Fibroblast of lung (primary cell): ENCODE measurements at places on chromosomes 7 and 10. TPM values are rescaled to one million over a fixed set of nuclear protein-coding genes. Genes with fewer than 3 reads are reported as not detected.

GRCh38 chr10:34721208-34721840 lies 93.8 kb downstream of the PARD3 start:
- no peaks in the 10 kb centered on the region for H3K36me3 ChIP-seq
- H3K4me1 ChIP-seq = peaks cover 3% of the 10 kb centered on the region
- H3K27ac ChIP-seq = no peak overlapping the region
- peak; percentile 88 for DNase-seq
- H3K4me3 ChIP-seq = no peak overlapping the region

GRCh38 chr10:66928776-66929175 lies 2.9 kb downstream of the LRRTM3 start:
- no peaks in the 10 kb centered on the region for H3K4me1 ChIP-seq
- H3K4me3 ChIP-seq = no peak overlapping the region
- peaks cover 5% of the 10 kb centered on the region for H3K27me3 ChIP-seq

DNA sequence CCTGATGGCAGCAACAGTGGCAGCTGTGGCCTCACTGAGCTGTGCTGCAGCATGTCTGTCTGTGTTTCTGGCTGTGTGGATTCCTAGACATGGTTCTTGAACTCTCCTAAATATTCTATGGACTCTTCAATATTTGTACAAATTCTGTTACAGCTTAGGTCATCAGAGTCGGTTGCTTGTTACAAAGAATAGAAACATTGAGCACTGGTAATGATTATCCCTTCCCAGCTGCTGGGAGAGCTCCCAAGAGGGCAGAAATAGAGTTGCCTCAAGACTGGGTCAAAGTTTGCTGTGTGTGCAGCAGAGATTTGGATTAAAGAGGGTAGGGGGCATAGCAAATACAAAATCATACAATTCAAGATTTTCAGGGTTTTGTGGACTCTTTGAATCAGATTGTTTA lies 337.1 kb upstream of the AKR1E2 start:
- H3K27me3 ChIP-seq = no peaks in the 10 kb centered on the region
- no peak overlapping the region for H3K4me3 ChIP-seq
- DNase-seq = no peak
- H3K27ac ChIP-seq = no peak overlapping the region
- H3K36me3 ChIP-seq = no peaks in the 10 kb centered on the region

DNA sequence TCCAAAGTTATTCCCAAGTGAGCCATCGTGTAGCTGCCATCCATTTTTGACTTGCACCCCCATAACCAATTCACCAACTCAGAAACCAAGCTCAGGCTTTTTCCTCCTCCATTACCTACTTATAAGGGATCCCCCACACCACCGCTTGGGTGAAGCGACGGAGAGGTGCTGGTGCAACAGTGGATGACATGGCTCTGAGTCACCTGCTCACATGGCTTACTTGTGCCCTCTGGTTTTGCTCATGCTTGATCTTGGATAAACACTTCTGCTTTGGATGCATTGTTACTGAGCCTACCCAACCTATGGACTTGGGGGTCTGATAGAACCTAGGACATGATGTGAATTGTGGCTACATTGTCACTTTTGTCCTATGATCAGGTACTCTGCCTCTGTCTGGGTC lies 12.0 kb upstream of the AKR1B1 start:
- peaks cover 2% of the 10 kb centered on the region for H3K4me1 ChIP-seq
- peak; percentile 69 for DNase-seq
- no peaks in the 10 kb centered on the region for H3K27me3 ChIP-seq
- no peak overlapping the region for H3K27ac ChIP-seq
- H3K4me3 ChIP-seq = no peak overlapping the region
- H3K36me3 ChIP-seq = no peaks in the 10 kb centered on the region

DNA sequence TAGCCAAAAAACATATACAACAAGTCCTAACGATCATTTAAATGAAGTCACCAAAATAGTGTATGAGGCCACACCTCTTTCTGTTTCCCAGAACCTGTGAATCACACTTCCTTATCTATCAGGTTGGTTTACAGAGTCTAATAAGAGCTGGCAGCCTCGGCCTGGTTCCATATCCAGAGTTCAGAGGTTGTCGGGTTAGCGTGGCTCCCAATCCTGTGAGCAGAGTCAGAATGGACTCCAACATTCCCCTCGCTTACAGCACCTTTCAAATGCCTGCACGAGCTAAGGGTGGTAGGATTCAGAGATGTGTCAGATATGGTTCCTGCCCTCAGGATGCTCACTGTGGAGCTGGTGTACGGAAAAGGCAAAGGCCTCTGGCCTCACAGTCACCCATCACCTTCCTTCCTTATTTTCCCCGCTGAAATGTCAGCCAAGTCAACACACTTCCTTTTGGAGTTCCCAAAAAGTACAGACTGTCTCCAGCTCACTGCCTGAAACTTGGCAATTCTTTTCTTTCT lies 6.0 kb downstream of the IL15RA start:
- no peaks in the 10 kb centered on the region for H3K36me3 ChIP-seq
- H3K4me3 ChIP-seq = no peak overlapping the region
- H3K27me3 ChIP-seq = no peaks in the 10 kb centered on the region
- H3K27ac ChIP-seq = no peak overlapping the region

DNA sequence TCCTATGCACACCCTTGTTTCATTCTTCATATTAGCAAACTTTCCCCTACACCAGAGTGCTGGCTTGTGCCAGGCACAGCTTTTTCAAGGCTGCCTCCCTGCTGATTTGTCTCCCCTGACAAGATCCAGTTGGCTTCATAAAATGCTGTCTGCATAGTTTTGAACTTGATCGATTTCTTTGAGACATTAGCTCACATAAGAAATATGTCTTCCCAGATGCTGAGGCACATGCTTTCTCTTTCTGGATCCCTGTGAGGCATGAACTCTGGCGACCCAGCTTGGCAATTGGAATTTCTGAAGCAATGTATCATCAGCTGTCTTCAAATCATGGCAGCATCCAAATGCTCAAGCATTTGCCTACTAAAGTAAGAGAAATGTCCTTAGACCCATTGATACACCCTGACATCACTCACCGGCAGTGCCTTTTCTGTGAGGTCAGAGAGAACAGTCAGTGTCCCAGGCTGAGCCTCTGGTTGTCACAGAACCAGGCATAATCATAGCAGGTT lies 616.4 kb upstream of the GHITM start:
- no peak overlapping the region for H3K4me3 ChIP-seq
- DNase-seq = no peak

- no peak for DNase-seq
- peaks cover 2% of the 10 kb centered on the region for H3K36me3 ChIP-seq
- no peak overlapping the region for H3K4me3 ChIP-seq
- no peak overlapping the region for H3K27ac ChIP-seq
Observed at GRCh38 chr10:102635377-102635776, 8.9 kb upstream of the TRIM8 start.

GRCh38 chr7:154698726-154699291 lies 304.1 kb downstream of the PAXIP1 start:
- H3K4me1 ChIP-seq = no peaks in the 10 kb centered on the region
- H3K36me3 ChIP-seq = no peaks in the 10 kb centered on the region
- no peak overlapping the region for H3K4me3 ChIP-seq
- peak; percentile 14 for DNase-seq
- no peak overlapping the region for H3K27ac ChIP-seq
- no peaks in the 10 kb centered on the region for H3K27me3 ChIP-seq

Gene ACBD5
- 22.3 and 29.6 TPM in 2 replicates for total RNA-seq
